ENCODE measurements at places on chromosomes 16 and 17.

DNA sequence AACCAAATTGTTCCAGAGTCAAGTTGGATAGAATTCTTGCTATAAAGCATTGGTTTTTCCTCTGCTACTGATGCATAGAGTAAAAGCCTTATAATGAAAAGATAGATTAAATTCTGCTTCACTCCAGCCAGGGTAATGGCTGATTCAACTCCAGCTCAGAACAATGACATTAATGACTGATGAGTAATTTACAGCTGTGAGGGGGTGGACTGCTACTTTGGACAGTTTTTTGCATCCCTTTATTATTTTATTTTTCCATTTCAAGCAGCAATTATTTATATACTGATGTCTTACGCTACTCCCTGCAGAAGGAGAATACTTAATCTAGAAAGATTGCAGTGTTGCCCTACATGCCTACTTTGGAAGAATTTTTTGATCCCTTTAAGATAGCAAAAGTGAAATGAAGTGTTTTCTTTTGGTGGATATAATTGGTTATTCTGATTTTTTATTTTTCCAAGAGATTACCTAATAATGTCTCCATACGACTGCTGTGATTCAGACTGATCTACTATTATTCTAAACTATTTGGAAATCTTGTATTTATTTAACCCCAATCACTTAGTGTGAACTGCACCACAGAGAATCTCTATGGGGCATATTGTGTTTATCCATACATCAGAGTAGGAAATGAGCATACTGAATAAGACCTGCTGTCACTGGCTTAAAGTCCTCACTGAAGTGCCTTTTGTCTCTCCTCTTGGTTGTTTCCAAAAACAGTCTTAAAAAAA, 149.5 kb downstream of the TRIM37 start:
- DNase-seq, result no peak

DNA sequence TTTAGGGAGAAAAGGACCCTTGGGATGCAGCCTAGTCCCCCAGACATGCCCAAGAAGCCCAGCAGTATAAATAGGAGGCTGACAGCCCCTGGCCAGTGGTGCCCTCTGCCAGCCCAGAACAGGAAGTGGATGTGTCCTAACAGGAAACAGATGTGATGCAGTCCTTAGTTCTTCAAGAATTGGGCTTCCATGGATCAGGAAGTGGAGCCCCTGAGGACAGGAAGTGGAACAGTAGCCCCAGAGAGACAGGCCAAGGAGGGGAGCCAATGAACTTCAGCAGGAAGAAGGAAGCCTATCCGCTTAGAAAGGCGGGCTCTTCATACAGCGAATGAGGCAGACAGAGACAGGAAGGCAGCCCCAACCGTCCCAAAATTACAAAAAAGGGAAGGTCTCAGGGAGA, 7.2 kb downstream of the CTF1 start:
- no peak for DNase-seq

DNA sequence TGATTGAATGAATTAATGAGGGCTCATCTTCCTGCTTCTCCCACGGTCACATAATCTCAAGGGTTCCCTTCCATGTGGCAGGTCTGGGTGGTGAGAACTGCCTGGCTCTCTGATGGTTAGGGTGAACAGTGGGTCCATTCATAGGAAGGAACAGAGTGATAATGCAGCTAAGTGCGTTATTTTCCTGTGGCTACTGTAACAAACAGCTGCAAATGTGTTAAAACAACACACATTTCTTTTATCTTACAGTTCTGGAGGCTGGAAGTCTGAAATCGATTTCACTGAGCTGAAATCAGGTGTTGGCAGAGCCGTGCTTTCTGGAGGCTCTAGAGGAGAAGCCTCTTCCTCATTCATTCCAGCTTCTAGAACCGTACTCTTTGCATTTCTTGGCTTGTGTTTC, 95.3 kb downstream of the BMERB1 start:
- DNase-seq, result no peak

DNA sequence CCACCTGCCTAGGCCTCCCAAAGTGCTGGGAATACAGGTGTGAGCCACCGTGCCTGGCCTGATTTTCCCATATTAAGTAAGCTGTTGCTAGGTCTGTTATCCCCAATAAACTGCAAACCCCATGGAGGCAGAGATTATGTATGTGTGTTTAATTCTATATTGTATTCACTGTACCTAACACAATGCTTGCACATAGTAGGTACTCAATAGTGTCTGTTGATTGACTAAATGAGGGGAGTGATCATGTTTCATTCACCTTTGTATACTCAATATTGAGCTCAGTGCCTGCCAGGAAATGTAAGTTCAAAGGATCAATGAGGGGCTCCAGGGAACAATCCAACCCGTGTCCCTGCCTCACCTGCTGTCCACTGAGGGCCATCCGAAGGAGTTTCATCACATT, 14.6 kb upstream of the GGA2 start:
- DNase-seq, result no peak

DNA sequence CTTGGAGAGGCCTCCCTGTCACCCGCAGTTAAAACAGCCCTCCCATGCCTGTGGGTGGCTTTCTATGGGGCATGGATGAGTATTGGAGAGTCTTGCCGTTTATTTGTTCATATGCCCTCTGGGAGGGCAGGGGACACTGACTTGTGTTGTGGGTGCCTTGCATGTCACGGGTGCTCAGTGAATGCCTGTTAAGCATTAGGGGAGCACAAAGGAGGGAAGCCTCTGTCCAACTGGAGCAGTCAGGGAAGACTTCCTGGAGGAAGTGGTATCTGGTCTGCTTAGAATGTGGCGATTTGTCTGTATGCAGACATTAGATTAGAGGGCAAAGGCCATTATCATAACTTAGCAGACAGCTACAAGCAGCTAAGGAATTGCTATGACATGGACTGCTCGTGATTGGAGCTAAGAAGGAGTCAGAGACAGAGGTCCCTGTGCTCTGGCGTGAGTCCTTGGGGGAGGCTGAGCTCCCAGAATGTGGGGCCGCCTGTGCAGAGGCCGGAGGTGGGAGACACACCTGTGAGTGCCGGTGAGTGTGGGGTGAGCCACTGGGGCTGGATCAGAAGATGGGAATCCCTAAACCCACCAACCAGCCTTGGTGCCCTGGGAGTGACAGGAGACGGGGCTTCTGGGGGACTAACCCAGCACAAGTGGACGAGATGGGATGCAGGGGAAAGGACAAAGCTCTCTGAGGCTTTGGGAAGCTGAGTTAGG, 286.1 kb downstream of the SEC14L1 start:
- no peak for DNase-seq

DNA sequence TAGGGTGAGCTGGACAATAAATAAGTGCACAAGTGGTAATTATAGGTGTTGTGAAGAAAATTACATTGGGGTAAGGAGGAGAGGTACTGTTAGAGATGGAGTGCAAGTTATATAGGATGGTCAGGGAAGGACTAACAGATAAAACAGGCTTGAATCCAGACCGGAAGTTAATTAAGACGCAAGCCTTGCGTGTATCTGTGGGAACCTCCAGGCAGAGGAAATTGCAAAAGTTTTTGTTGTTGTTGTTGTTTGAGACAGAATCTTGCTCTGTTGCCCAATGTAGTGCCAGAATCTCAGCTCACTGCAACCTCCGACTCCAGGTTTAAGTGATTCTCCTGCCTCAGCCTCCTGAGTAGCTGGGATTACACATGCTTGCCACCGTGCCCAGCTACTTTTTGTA, 2.4 kb upstream of the ZNF18 start:
- no peak for DNase-seq

- DNase-seq, result no peak
These were observed 338.9 kb upstream of the C16orf82 start for GRCh38 chr16:26727848-26728247.

DNA sequence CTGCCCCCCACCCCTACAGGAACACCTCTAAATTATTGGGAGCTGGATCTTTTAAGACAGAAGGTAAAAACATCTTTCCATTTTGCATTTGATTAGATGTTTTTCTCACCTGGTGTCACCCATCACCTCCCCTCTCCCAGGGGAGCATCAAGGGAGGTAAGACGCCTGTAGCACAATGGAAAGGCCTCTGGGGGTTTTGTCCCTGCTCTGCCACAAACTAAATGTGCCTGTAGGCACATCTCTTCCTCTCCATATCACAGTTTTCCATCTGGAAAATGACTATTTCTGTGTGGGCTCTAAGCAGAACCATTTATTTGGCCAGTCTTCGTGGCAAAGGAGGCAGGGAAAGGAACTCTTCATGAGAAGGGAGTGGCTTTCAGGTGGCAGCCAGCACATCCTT, 76.6 kb downstream of the GNAO1 start:
- no peak for DNase-seq
